ENCODE measurements at places on chromosomes 2 and 18.

DNA sequence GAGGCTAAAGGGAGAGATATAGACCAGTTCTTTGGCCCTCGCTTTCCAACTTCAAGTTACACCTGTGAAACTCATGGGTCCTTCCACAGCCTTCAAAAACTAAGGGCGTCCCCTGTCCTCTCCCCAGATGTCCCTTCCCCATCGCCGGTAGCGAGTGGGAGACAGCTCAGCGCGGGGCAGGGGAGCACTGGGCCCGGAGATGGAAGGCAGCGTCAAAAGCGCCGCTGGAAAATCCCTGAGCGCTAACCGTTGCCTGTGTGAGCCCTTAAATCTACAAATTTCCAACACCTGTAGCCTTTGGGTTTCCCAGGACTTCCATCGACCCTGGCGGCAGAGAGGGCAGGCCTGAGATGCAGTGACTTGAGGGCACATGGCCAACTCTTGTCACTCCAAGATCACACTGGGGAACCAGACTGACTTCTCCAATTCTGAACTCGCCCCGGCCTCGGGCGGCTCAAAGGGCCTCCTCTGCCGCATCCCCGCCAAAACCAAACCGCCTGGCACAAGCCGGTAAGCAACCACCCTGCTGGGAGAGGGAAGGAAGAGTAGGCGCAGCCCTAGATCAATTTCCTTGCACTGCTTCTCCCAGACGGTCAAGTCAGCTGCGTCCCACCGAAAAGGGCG, 879 bp upstream of the EPAS1 start:
- H3K27me3 ChIP-seq: peaks cover 55% of the 10 kb centered on the region
- H3K36me3 ChIP-seq: no peaks in the 10 kb centered on the region
- no peak for DNase-seq
- peak overlapping the region; percentile 77 for H3K4me3 ChIP-seq
- H3K27ac ChIP-seq: no peak overlapping the region

- no peak for DNase-seq
- H3K36me3 ChIP-seq: no peaks in the 10 kb centered on the region
- H3K27ac ChIP-seq: no peak overlapping the region
- no peaks in the 10 kb centered on the region for H3K4me1 ChIP-seq
These were observed 144.6 kb upstream of the ZNF521 start for GRCh38 chr18:25496544-25496943.

DNA sequence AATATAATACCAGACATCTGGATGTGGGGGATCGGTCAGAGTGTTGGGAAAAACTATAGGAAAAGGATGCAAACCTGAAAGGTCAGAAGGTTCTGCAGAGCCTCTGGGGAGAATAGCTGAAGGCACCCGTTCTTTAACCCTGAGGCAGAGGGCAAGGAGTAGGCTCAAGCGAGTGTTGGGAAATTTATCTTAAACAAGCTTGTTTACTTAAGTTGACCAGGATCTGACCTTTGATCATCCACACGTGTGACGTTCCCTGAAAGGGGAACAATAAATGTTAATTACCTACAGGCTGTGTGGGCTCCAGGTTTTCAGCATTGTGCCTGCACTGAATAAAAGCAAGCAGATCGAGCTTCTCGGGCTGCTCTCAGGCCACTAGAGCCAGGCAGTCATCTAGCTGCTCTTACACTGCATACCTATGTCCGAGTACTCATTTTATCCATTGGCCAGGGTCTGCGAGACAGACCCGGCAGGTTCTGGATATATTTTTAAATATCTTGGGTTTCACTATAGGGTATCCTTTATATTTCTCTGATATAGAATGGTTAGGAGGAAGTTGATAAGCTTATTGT, 400.6 kb upstream of the CHST9 start:
- H3K27ac ChIP-seq: no peak overlapping the region
- no peaks in the 10 kb centered on the region for H3K36me3 ChIP-seq
- H3K27me3 ChIP-seq: no peaks in the 10 kb centered on the region
- DNase-seq: no peak
- no peak overlapping the region for H3K4me3 ChIP-seq

- no peak overlapping the region for H3K4me3 ChIP-seq
- no peaks in the 10 kb centered on the region for H3K27me3 ChIP-seq
- H3K4me1 ChIP-seq: peaks cover 2% of the 10 kb centered on the region
- H3K27ac ChIP-seq: no peak overlapping the region
- no peaks in the 10 kb centered on the region for H3K36me3 ChIP-seq
These were observed 152.8 kb downstream of the DSEL start for GRCh38 chr18:67363694-67364093.

DNA sequence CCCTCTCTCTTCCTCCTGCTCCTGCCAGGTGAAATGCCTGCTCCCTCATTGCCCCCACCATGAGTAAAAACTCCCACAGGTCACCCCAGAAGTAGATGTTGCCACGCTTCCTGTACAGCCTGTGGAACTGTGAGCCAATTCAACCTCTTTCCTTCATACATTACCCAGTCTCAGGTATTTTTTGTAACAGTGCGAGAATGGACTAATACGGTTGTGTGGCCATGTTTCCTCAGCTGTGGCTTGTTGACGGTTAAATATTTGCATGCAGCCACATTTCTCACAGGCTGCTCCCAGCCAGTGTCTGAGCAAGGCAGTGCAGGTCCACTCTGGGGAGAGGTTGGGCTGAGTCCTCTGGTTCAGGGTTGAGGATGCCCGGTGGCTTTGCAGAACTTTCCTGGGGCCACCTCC, 27.8 kb upstream of the COPS8 start:
- H3K4me3 ChIP-seq: no peak overlapping the region
- H3K27ac ChIP-seq: no peak overlapping the region
- no peak for DNase-seq
- H3K4me1 ChIP-seq: peaks cover 7% of the 10 kb centered on the region
- no peaks in the 10 kb centered on the region for H3K36me3 ChIP-seq

All from neuronal stem cell (in vitro differentiated cells).